ENCODE measurements at places on chromosomes 6 and 20.

GRCh38 chr6:42236682-42237473 is 19.2 kb upstream of the MRPS10 start:
- no peak for DNase-seq

DNA sequence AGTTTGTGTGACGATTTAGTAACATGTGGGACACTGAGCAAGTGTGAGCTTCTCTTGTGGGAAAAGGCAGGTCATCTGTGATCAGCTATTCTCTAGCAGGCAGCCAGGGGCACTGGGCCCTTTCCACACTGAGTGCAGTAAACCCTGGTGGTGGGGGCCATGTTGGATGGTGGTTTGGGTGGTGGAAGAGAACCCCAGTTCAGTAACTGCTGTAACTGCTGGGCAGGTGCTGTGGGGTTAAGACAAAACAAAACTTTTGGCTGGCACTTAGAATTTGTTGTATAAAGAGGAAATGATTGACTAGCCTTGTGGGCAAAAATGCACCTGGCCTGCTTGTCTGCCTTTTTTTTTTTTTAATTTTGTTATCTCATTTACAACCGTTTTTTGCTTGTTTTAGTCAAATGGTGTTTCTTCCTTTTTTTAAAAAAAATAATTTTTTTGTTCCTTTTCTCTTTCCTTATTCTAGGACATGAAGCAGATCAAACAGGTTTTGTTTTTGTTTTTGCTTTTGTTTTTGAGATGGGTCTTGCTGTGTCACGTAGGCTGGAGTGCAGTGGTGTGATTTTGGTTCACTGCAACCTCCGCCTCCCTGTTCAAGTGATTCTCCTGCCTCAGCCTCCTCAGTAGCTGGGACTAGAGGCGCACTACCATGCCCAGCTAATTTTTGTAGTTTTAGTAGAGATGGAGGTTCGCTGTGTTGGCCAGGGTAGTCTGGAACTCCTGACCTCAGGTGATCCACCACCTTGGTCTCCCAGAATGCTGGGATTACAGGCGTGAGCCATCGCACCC is 59.8 kb downstream of the IGF2R start:
- DNase-seq: no peak

DNA sequence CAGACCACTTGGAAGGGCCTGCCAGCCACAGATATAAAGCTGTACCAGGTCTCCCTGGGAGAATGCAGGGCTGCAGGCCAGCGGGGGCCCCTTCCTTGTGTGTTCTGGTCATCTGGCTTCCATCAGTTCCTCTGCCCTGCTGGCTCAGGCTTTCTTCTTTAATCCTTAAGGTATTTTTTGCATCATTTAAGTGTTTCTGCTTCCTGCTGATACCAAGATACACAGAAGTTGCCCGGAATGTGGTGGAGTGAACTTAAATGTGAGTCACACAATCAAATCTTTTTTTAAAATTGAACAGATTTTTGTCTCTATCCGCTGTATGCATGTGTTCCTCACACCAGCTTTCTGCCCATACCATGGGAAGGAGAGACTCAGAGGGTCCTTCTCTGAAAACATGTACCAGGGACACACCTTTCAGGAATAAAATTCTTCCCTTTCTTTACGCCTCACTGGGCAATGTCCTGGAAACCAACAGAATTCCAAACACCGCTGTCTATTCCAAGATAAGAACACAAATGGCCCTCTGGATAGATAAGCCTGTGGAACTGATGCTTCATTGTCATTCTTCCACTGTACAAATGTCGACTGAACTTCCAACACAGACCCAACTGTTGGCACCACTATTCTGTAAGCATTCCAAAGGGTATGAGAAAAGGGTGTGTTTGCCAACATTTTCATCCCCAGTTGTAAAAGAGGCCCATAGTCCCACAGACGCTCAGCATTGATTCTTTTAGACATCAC is 206.2 kb upstream of the MYLIP start:
- DNase-seq: no peak

DNA sequence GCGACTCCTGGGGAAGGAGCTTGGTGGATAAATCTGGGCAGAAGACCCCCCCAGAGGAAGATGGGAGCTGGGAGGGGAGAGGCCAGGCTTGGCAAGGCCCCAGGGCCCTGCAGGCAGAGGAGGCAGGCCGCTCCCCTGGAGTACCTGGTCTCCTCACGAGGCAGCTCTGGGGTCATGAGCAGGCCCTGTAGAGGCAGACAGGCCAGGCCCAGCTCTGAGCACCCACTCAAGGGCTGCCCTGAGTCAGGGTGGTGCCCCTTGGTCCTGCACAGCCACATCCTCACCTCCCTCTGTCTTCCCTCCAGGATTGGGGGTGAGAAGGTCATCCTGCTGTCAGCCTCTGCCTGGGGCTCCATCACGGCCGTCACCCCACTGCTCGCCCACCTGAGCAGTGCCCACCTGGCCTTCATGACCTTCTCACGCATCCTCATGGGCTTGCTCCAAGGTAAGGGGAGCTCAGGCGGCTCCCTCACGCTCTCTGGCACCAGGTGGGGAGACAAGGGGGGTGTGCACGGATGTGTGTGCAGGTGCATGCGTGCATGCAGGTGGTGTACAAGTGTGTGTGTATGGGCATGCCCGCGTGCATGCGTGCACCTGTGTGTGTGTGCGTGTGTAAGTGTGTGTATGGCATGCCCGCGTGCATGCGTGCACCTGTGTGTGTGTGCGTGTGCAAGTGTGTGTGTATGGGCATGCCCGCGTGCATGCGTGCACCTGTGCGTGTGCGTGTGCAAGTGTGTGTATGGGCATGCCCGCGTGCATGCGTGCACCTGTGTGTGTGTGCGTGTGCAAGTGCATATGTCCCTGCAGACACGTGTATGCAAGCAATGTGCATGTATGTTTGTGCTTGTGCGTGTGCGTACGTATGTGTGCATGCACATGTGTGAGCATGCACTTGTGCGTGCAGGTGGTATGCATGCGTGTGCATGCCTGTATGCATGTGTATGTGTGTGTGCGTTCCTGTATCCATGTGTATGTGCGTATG is 4.9 kb downstream of the SLC17A9 start:
- DNase-seq: no peak

- DNase-seq: no peak
These were observed 987.5 kb downstream of the HACE1 start for GRCh38 chr6:103872233-103872632.
